GM23338 (cell line): ENCODE measurements at places on chromosomes 16 and 17. TPM values are rescaled to one million over a fixed set of nuclear protein-coding genes. Genes with fewer than 3 reads are reported as not detected.

NOL3 gene
- total RNA-seq: 0.27 and 3.3 TPM in 2 replicates

TOM1L1 gene
- total RNA-seq: 58.0 and 68.0 TPM in 2 replicates

DNA sequence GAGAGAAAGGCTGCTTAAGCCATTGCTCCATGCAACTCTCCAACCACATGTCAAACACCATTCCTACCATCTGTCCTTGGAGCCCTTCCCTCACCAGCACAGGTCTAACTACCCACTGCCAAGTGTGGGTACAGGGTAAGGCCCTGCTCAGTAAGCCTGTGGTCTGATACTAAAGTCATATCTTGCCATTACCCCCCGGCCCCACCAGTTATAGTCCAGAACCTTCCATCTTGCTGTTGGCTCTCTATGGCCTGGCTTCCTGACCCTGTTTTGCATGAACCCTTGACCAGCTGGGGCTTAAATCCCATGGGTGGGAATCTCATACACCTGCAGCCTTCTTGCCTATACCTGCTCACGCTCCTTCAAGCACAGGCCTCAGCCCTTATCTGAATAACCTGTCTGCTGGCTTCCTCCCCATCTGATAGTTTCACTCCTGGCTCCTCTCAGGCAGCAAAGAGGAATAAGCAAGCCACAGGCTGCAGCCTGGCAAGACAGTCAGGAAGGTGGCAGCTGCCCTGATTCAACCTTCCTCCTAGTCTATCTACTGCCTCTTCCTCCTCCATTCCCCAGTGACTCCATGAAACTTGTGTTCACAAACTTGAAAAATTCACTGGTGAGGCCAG lies 64.1 kb downstream of the ZFHX3 start:
- DNase-seq: no peak

DNA sequence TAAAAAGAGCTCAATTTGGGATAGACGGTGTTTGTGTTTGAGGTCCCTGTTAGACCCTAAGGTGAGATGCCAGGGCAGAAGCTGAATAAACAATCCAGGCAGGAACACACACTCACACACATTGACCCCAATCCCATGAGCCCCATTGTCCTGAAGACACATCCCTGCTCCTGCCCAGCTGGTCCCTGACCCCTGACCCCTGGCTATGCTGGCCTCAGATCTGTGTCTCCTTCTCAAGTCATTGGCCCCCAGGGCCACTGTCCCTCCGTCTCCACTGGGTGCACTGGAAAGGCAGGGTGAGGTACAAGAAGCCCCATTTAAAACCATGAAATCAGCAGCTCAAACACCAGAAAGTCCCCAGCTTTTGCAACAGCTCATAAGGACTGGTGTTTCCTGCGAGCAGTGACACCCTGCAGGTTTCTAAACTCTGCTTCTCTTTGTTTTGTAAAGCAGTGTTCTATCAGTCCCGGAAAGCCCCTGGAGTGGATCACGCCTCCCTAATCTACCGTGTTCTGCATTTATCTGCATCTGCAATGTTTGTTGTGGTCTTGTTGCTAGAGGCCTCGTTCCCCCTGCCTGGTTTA lies 18.0 kb upstream of the ASGR2 start:
- peak; percentile 96 for DNase-seq
